ENCODE measurements at places on chromosomes 6 and 20.
A peak's percentile ranks its signal among the peaks of the same experiment; 100 is the strongest.

- no peak for DNase-seq
Measured at GRCh38 chr6:99761711-99762110, 155.1 kb downstream of the PRDM13 start.

- no peak for DNase-seq
Measured at GRCh38 chr6:152091851-152092341, 284.4 kb downstream of the ESR1 start.

DNA sequence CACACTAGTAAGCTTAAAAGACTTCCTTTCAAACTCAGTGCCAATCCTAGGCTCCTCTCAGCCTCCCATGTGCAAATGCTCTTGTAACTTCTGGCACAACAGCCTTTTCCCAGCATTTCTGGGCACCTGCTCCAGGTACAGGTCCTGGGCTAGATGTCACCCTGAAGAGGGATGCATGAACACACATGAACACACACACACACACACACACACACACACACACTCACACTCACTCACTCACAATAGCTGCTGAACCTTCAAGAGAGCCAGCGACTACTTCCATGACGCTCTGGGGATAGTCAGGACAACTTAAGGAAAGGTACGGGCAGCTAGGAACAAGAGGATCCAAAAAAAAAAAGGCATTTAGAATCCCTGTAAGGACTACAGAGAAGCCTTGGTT is 122.8 kb downstream of the INSM1 start:
- DNase-seq = no peak

- no peak for DNase-seq
Measured at GRCh38 chr20:49725694-49726093, 12.0 kb upstream of the B4GALT5 start.

DNA sequence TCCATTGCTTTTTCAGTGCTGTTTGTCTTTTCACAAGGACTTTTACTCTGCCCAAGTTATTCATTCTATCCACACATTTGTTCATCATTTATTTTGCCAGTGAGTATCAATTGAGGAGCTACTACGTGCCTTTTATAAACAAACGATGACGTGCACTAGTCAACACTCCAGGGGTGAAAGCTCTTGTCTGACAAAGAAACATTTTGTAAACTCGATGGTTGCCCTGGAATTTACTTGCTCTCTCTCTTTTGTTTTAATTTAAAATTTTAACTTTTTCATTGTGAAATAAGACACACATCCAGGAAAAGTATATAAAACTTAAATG is 8.3 kb upstream of the MRPS18A start:
- no peak for DNase-seq

DNA sequence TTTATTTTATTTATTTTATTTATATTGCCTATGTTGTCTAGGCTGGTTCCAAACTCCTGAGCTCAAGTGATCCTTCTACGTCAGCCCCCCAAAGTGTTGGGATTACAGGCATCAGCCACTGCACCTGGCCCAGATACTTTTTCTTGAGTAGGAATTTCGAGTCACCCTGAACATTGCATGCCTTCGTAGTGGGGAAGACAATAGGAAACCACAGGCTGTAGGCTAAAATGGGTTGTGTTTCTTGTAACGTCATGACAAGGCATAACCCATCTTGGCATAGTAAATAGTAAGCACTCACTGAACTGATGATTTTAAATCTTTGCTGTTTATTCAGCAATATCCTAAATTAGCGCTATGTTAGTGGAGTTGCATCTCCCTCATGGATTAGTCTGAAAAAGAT is 34.9 kb downstream of the PTPN1 start:
- no peak for DNase-seq

DNA sequence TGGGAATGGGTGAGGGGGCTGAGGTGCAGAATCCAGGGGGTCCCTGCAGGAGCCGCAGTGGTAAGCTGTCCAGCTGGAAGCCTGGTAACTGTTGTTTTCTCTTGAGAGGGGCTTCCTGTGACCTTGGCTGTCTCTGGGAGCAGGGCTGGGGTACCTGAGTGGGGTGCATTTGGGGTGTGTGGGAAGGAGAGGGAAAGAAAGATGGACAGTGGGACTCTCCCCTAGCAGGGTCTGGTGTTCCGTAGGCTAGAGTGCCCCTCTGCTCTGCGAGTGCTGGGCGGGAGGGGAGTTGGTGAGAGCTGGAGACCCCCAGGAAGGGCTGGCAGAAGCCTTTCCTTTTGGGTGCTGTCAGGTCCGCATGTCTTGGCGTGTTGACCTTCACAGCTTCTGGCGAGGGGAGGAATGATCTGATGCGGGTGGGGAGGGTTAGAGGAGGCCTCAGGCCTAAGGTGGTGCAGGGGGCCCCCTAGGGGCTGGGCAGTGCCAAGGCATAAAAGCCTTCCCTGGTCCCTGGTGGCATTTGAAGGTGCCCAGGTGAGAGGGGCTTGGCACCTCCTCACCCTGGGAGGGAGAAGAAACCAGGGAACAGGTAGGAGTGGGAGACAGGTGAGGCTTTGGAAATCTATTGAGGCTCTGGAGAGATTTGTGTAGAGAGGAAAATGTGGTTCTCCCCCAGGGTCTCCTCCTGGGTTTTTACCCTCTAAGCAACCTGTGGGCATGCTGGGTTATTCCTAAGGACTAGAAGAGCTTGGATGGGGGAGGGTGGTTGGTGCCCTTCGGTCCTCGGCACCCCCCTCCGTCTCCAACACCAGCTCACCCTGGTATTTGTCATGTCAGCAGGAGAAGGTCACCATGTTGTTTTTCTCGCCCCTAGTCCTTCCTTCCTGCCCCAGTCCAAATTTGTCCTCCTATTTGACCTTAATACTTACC is 3.3 kb downstream of the VEGFA start:
- peak; percentile 32 for DNase-seq
